ENCODE measurements at places on chromosomes 12 and 14. TPM values are rescaled to one million over a fixed set of nuclear protein-coding genes. Genes with fewer than 3 reads are reported as not detected.

KLRD1 gene
- 1.9 TPM for total RNA-seq

APAF1 gene
- 16.0 TPM for total RNA-seq

DNA sequence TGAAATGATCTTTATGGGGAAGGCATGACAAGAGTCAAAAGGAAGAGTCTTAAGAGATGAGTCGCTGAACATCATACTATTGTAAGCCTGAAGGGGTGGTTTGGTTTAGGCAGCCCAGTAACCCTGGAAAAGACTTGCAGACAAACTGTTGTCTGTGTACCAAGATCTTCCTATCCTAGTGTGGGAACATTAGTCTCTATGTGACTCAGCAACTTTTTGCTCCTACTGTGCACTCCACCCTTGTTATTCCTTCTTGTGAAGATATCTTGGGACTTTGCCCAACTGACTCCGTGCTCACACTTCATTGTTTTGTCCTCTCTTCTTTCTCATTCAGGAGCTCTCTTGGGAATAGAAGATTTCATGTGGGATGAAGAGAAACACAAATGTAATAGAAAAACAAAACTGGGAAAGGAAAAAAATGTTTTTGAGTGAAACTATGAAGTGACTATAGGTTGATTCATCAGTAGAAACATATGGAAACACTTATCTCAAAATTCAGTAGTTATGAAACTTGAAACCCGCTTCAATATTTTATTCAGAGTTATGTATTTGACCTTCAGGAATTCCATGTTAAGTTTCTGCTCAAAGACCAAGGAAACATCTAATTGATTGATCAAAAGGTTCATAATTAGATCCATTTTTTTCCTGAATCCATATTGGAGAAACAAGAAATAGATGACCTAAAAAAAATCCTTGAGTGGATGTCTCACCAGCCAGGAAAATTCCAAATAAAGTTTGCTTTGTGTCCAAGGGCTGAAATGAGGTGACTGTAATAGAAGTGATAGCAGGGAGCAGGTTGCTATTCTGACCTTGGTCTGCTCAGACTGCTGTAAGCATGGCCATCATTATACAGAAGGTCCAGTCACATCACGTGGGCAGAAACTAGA is 67.2 kb downstream of the BTG1 start:
- H3K27me3 ChIP-seq, result no peaks in the 10 kb centered on the region
- DNase-seq, result no peak
- no peak overlapping the region for H3K27ac ChIP-seq
- no peaks in the 10 kb centered on the region for H3K36me3 ChIP-seq
- H3K4me1 ChIP-seq, result peaks cover 19% of the 10 kb centered on the region
- H3K4me3 ChIP-seq, result no peak overlapping the region

GRCh38 chr14:85731186-85731585 is 201.2 kb downstream of the FLRT2 start:
- H3K27me3 ChIP-seq, result no peaks in the 10 kb centered on the region
- no peak for DNase-seq
- H3K36me3 ChIP-seq, result no peaks in the 10 kb centered on the region
- no peak overlapping the region for H3K4me3 ChIP-seq
- no peaks in the 10 kb centered on the region for H3K4me1 ChIP-seq

DNA sequence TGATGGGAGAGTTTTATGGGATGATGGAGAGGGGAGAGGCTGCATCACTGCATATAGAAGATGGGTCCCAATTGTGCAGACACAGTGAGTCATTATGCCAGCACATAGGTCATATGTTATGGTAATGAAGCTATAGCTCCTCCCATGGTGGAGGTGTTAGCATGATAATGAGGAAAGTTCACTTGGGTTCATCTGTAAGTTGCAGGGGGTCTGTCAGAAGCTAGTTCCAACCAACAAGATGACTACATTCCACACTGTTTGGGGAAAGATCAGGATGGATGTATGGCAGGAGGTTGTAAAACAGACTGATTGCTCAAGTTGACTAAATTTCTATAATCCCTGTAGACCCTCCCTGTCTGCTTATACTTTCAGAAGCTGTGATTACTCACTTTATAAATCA is 561.3 kb downstream of the C12orf50 start:
- no peak overlapping the region for H3K4me3 ChIP-seq
- no peak overlapping the region for H3K27ac ChIP-seq
- no peaks in the 10 kb centered on the region for H3K36me3 ChIP-seq
- DNase-seq, result no peak
- no peaks in the 10 kb centered on the region for H3K4me1 ChIP-seq

DNA sequence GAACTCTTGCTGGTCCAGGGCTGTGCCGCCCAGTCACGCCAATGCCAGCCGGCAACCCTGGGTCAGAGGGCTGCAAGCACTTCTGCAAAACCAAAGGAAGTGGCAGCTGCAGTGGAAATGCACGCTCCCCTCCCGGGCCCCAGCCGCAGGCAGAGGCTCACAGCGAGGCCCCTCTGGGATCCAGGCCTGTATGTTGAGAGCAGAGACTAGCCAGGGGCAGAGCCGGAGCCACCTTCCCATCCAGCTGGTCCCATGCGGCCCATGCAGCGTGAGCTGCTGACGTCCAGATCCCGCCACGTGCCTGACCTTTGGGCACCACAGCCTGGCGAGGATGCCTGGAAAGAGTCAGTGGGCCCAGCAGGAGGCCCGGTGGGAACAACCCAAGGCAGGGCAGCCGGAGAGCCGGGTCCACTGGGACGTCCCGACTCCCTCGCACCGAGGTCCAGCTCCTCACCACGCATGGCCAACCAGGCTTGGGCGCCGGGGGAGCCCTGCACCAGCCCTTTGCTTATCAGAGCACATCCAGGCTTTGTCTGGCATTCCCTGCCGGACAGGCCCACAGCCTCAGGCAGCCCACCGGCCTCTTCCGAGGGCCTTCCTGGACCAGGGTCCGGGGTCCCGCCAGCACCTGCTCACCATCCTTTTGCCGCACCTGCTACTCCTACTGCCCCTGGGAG is 4.3 kb downstream of the GPR132 start:
- no peak overlapping the region for H3K27ac ChIP-seq
- DNase-seq, result no peak
- no peaks in the 10 kb centered on the region for H3K27me3 ChIP-seq
- no peaks in the 10 kb centered on the region for H3K36me3 ChIP-seq
- H3K4me1 ChIP-seq, result no peaks in the 10 kb centered on the region
- H3K4me3 ChIP-seq, result peak overlapping the region; percentile 38

GRCh38 chr14:72451054-72451972 is 442.6 kb downstream of the DPF3 start:
- no peak for DNase-seq
- H3K4me1 ChIP-seq, result no peaks in the 10 kb centered on the region
- H3K27me3 ChIP-seq, result no peaks in the 10 kb centered on the region
- H3K27ac ChIP-seq, result no peak overlapping the region
